Endothelial cell (in vitro differentiated cells): ENCODE measurements at places on chromosomes 16 and 17.
A peak's percentile ranks its signal among the peaks of the same experiment; 100 is the strongest.

GRCh38 chr17:64055183-64056142 is 35.0 kb upstream of the ICAM2 start:
- no peak for DNase-seq

- DNase-seq, result no peak
These were observed 14.5 kb downstream of the ABCA9 start for GRCh38 chr17:69046121-69046807.

- DNase-seq, result no peak
These were observed 83.8 kb downstream of the GNAO1 start for GRCh38 chr16:56275076-56275475.

DNA sequence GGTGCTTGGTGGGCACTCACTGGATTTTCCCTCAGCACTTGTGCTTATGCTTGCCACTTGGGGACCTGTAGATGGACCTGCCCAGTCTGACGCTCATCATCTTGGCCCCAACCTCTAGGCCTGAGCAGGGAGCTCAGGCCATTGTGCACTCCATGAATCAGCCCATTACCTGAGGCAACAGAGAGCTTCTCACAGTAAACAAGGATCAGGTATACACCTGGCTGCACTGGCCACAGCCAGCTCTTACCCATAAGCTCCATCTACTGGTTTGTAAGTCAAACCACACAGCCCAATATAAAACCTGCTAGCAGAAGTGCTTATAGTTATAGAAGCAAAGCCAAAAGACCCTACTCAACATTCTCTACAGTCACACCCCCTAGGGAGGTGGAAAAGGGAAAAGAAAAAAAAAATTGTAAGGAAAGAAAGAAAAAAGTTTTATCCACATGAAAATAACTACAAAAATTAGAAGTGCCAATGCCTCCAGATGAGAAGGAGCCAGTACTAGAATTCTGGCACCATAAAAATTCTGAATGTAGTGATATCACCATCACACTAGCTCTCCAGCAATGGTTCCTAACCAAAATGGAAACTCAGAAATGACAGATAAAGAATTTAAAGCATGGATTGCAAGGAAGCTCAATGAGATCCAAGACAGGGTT is 87.8 kb upstream of the CDH5 start:
- DNase-seq, result no peak

GRCh38 chr16:57802341-57803133 is at the start of gene KIFC3:
Gene KIFC3, minus strand, starts transcription at chr16:57802491. Its CDS starts 4,248 bp downstream, at chr16:57798243.
- DNase-seq, result peak; percentile 76

DNA sequence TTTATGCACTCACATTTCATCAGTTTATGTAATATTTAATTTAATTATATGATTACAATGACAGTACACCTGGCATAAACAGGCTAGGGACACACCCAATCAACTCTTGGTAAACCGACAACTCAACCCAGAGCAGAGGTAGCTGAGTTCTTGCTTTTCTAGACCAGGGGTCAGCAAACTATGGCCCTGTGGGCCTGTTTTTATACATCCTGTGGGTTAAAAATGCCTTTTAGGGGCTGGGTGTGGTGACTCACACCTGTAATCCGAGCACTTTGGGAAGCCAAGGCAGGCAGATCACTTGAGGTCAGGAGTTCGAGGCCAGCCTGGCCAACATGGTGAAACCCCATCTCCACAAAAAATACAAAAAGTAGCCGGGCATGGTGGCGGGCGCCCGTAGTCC is 99.2 kb upstream of the TMEM97 start:
- DNase-seq, result no peak

- no peak for DNase-seq
These were observed 24.7 kb upstream of the KIFC3 start for GRCh38 chr16:57826706-57827625.

DNA sequence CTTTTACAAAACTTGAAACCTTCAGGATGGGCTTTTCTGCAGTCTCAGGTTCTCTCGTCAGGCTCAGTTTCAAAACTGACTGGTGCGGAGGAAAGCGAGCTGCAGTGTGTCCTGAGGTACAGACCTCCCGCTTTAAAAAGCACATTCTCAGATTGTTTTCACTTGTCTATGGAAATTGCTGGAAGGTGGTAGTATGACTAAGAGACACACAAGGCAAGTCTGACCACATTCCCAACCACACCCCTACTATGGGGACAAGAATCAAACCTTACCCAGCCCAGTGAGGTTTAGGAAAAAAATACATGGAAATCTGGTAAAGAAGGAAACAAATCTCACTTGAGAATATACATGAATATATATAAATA is 18.2 kb downstream of the SRP68 start:
- no peak for DNase-seq

DNA sequence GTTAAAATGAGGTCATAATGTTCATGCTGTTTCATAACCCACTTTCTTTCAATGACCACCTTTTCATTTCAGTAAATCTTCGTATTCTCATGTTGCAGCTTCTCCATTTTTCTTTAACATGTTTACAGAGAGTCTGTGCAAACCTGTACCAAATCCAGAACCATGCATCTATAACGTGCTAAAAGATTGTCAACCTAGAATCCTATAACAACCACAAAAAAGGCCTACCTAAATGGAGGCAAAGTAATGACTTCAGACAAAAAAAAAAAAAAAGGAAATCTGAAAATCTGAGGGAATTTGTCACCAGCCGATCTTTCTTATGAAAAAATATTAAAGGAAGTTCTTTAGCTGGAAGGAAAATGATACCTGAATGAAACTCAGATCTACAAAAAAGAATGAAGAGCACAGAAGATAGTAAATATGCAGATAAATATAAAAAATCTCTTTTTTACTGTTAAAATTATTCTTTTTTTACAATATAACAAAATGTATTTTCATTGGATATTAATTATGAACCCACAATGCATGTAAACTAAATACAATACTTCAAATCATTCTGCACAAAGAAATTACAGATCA is 1.4 kb upstream of the SLFN11 start:
- no peak for DNase-seq

DNA sequence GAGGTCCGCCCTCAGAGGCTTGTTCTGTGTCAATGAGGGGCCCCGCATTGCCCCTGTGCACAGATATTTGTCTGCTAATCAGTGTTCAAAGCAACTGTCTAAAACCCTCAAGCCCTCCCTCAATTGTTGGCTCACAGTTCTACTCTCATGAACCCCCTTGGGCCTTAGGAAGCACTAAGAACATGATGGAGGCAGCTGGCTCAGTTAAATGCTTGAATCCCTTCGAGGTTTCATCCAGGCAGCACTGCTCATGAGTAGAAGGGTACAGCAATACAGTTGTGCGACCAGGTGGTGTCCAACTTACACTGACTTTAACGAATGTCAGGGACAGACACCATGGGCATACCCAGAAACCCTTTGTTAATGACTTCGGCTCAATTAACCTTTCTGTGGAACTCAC is 89.2 kb upstream of the WSCD1 start:
- no peak for DNase-seq

GRCh38 chr16:23948949-23949411 is 113.2 kb downstream of the PRKCB start:
- DNase-seq, result no peak

GRCh38 chr16:10558746-10559641 is 21.4 kb downstream of the EMP2 start:
- DNase-seq, result no peak

GRCh38 chr17:73065376-73065775 is 27.1 kb downstream of the SLC39A11 start:
- DNase-seq, result no peak

DNA sequence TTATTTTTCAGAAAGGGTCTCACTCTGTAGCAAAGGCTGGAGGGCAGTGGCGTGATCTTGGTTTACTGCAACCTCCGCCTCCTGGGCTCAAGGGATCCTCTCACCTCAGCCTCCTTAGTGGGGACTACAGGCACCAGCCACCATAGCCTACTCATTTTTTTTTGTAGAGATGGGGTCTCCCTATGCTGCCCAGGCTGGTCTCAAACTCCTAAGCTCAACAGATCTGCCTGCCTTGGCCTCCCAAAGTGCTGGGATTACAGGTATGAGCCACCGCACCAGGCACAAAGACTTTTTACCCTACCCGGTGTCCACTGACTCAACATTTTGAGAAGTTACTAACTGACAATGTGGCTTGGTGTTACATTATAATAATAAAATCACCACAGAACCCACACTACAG is 7.2 kb downstream of the GRB2 start:
- no peak for DNase-seq

DNA sequence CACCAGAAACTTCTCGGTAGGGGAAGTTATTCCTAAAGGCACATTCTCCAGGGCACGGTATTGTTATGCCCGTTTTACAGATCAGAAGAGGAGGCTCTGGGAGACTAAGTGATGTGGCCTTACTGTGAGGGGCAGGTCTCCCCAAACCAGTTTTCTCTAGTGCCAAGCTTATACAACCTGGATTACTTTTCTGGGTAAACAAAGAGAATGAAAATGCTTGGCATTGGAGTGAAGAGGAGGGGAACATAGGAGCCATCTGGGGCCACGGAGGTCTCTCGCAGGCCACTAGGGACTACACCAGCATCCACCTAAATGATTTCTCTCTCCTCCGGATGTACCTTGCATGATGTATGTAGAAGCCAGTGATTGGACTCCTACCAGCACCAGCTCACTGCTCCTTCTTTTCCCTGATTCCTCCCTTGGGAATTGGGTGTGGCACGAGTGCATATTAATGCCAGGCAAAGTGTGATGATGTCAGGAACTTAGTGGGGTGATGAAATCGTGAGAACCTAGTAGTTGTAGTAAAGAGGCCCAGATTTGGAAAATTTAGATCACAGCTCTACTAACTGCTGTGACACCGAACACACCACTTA is 674 bp downstream of the TOM1L1 start:
- DNase-seq, result no peak

DNA sequence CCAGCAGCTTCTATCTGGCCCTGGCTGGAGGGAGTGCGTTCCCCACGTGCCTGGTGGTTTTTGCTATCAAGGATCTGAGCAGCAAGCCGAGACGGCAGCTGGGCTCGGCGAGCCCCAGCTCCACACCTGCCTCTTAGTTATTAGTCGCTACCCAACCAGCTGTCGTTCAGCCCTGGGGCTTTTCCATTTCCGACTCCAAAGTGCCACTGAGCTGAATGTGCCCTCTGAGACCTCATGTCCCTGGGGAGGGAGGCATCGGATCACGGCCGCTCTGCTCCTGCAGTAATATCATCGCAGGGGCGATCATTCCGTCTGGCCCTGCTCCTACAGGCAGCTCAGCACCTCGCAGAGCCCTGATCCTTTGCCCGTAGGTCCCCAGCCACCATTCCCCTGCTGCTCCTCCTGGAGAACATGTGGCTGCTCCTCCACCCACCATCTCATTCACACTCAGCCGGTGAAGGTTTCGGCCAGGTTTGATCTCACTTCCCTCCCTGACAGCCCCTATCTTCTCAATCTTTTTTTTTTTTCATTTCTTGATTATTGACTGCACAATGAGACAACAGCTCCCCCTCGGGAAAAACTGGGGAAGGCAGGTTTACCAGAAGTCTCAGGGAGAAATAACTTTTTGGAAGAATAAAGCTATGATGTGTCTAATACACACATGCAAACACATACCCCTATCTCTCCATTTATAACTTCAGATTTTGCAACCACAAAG is 86.7 kb downstream of the ZFHX3 start:
- no peak for DNase-seq

GRCh38 chr16:59733321-59733720 is 999.2 kb upstream of the GOT2 start:
- no peak for DNase-seq

- no peak for DNase-seq
These were observed 11.4 kb downstream of the SLC5A10 start for GRCh38 chr17:18963126-18964017.

- DNase-seq, result no peak
These were observed 209.9 kb downstream of the ZFHX3 start for GRCh38 chr16:72837846-72838585.

DNA sequence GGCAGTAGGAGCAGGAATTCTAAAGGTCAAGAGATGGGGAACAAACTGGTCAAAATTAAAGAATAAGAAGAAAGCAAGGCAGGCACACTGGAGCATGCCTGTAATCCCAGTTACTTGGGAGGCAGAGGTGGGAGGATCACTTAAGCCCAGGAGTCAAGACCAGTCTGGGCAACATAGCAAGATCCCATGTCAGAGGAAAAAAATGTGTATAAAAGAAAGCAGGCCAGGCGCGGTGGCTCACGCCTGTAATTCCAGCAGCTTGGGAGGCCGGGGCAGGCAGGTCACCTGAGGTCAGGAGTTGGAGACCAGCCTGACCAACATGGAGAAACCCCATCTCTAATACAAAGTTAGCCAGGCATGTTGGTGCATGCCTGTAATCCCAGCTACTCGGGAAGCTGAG is 43.9 kb downstream of the ZNF207 start:
- no peak for DNase-seq

- no peak for DNase-seq
These were observed 10.8 kb upstream of the RIPOR1 start for GRCh38 chr16:67517661-67518423.

GRCh38 chr17:2172077-2172851 is 117.4 kb downstream of the HIC1 start:
- DNase-seq, result no peak

DNA sequence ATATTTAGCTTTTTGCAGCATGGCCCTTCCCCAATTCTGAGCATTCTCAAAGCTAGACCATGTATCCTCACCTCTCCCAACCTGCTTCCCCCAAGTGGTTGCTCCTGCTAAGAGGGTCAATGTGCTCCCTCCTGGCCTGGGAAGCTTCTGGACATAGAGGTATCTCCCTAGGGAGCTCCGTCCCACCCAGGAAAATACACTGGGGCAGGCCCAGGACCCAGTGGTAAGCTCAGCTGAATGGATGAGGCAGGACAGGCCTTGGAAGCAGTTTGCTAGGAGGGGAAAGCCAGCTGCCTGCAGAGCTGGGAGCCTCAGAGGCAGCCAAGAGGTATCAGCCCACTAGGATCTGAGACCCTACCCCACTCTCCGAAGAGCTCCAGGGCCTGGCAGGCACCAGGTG is 1721.6 kb downstream of the TP53TG3F start:
- DNase-seq, result no peak

- DNase-seq, result no peak
These were observed 191.8 kb upstream of the CHMP6 start for GRCh38 chr17:80799538-80800480.

DNA sequence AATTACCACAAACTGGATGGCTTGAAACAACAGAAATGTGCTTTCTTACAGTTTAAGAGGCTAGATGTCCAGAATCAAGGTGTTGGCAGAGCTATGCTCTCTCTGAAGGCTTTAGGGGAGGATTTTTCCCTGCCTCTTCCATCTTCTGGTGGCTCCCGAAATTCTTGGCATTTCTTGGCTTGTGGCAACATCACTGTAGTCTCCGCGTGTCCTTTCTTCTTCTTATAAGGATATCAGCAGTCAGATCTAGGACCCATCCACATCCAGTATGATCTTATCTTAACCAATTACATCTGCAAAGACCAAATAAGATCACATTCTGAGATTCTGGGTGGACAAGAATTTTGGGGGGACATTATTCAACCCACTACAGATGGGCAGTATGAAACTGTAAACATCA is 119.2 kb upstream of the PMFBP1 start:
- no peak for DNase-seq

GRCh38 chr16:80544326-80544725 is 3.5 kb downstream of the DYNLRB2 start:
- DNase-seq, result no peak

- no peak for DNase-seq
These were observed 39.9 kb downstream of the OTOA start for GRCh38 chr16:21703589-21704174.
